ENCODE measurements at places on chromosomes 11 and 22. TPM values are rescaled to one million over a fixed set of nuclear protein-coding genes. Genes with fewer than 3 reads are reported as not detected.

Gene RFPL3
- not detected for total RNA-seq

Gene PARVB
- 19.2 TPM for total RNA-seq

Gene JOSD1
- total RNA-seq = 61.8 TPM

Gene GPHA2
- total RNA-seq = not detected

DNA sequence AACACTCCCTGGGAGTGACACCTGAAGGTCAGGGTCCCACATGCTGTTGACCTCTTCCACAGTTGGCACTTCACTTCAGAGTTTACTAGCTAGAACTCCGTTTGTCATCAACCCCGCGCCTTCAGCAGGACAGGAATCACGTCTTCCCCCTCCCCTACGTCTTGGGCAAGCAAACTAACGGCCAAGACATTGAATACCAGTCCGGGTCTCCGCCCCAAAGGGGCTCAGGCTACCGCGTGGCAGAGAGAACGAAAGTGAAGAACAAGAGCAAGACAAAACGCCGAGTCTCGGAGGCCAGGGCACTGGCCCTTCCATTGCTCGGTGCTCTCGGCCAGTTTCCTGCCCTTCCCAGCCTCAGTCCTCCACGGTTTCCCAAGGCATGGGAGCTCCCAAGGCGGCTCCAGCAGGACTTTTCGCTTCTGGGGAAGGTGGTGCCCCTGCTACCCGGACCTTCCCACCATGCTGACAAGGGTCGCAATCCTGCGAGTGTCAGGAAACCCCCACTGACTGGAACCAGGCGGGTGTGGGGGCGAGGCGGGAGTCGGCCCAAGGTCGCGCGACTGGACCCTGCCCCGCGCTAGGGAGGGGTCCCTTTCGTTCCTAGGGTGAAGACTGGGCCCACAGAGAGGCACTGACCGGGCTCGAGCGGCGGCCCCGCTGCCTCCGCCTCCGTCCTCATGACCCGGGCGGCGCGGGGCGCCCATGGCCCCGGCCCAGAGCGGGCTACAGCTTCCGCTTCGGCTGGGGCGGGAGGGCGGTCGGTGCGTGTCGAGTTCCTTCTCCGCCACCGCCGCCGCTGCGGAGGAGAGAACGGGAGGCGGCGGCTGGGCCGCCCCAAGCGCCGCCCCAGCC lies at the start of gene GUCD1:
TSS of gene GUCD1 (minus strand) at position 826 of the 852 bp plus-strand sequence. CDS start at position 679, 147 bp downstream.
- peaks cover 27% of the 10 kb centered on the region for H3K36me3 ChIP-seq
- H3K27ac ChIP-seq = peak within 1 kb of the TSS; percentile 96
- peak; percentile 39 for DNase-seq
- H3K27me3 ChIP-seq = no peaks in the 10 kb centered on the region
- peaks cover 66% of the 10 kb centered on the region for H3K4me1 ChIP-seq

GRCh38 chr11:86192519-86193257 lies 51.9 kb upstream of the EED start:
- peaks cover 18% of the 10 kb centered on the region for H3K4me1 ChIP-seq
- peak overlapping the region; percentile 63 for H3K27ac ChIP-seq
- H3K4me3 ChIP-seq = peak overlapping the region; percentile 70

- peaks cover 5% of the 10 kb centered on the region for H3K27me3 ChIP-seq
- H3K27ac ChIP-seq = no peak overlapping the region
- DNase-seq = no peak
- H3K4me3 ChIP-seq = no peak overlapping the region
- no peaks in the 10 kb centered on the region for H3K4me1 ChIP-seq
These were observed 203.9 kb downstream of the RAB38 start for GRCh38 chr11:87971354-87971753.

DNA sequence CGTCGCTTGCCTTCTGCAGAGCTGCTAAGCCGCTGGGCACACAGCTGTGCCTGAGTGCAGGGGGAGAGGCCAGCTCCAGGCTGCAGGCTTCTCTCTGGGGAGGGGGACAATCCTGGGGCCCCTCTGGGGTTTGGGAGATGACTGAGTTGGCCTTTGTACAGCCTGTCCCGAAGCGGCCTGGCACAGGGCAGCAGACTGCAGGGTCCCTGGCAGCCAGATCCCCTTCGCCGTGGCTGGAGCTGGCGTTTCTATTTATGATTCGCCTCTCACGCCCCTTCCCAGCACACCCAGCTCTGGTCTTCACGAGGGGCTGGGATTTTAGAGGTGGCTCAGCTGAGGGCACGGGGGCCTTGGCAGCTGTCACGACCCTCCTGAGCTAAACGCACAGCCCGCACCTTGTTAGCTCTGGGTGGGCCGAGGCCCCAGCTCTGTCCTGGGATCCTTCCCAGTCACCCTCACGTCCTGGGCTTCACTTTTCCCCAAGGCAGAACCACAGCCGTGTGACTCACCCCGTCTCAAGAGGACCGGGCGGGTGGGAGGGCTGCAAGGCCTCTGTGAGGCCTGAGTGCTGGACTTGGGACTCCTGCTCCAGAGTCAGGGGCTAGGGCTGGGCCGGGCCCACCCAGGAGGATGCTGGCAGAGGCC lies 18.4 kb downstream of the OSBPL5 start:
- no peak overlapping the region for H3K4me3 ChIP-seq
- no peaks in the 10 kb centered on the region for H3K4me1 ChIP-seq

DNA sequence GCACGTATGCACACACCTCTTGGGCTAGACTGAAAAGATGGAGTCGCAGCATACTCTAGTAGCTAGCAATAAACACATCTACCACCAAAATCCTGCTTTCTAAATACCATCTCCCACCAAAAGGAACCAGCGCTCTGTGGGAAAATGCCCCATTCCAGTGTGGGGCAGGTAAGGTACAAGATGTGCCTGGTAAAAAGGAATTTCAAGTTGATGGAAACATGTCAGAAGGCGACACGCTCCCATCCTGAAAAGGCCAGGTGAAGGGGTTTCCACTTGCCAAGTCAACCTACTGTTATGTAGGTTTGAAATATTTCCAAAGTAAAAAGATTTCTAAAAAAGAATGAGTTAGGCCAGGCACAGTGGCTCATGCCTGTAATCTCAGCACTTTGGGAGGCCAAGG lies 8.8 kb downstream of the DGCR2 start:
- H3K4me3 ChIP-seq = no peak overlapping the region
- DNase-seq = no peak
- H3K36me3 ChIP-seq = peaks cover 12% of the 10 kb centered on the region
- no peaks in the 10 kb centered on the region for H3K27me3 ChIP-seq

DNA sequence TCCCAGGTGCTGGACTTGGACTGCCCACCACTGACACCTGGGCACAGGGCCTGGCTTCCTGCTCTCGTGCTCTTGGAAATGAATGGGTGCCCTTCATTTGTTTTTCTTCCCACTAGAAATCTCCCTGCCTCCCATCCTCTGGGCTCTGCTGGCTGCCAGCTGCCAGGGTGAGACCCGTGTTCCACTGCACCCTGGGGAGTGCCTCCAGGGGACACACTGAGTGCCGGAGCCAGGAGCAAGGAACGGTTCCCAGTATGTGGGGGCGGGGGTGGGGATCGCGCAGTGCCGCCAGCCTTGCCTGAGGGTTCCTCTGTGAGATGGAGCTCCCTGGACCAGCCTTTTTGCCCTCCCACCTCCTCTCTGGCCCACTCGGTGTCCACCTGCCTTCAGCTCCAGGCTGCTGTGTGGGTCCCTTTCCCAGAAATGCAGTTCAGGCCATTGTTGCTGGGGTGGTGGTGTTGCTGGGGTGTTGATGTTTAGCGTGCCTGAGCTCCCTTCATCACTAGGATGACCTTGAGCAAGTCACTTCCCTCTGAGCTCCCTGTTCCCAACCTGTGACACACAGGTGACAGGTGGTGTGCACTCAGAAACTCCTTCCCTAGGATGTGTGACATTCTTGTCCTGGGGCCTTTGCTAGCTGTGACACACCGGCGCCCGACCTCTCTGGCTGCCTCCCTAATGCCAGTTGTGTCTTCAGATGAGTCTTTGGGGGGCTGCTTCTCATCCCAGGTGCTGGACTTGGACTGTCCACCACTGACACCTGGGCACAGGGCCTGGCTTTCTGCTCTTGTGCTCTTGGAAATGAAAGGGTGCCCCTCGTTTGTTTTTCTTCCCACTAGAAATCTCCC lies 72.1 kb downstream of the MED15 start:
- H3K4me1 ChIP-seq = peaks cover 30% of the 10 kb centered on the region
- H3K27me3 ChIP-seq = no peaks in the 10 kb centered on the region
- peak overlapping the region; percentile 78 for H3K27ac ChIP-seq
- H3K36me3 ChIP-seq = peaks cover 40% of the 10 kb centered on the region

DNA sequence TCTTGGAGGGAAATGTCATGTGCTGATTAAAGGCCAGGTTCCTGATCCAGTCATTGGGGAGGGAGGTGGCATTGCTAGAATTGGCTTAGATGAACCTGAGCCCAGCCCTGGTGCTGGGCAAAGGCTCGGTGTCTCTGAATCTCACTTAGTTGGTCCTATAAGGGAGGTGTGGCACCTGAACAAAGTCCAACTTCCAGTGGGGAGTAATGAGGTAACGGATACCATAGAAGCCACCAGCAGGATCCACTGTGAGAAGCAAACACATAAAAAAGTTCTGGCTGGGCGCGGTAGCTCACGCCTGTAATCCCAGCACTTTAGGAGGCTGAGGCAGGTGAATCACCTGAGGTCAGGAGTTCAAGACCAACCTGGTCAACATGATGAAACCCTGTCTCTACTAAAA lies 26.6 kb downstream of the PRDM11 start:
- no peak overlapping the region for H3K27ac ChIP-seq
- H3K4me3 ChIP-seq = no peak overlapping the region
- DNase-seq = no peak
- no peaks in the 10 kb centered on the region for H3K36me3 ChIP-seq
- H3K4me1 ChIP-seq = peaks cover 3% of the 10 kb centered on the region

- H3K27me3 ChIP-seq = no peaks in the 10 kb centered on the region
- H3K4me1 ChIP-seq = peaks cover 24% of the 10 kb centered on the region
- H3K4me3 ChIP-seq = no peak overlapping the region
- no peak for DNase-seq
- H3K27ac ChIP-seq = peak overlapping the region; percentile 76
These were observed 29.8 kb downstream of the TPCN2 start for GRCh38 chr11:69078508-69078907.

- no peaks in the 10 kb centered on the region for H3K36me3 ChIP-seq
- H3K27me3 ChIP-seq = no peaks in the 10 kb centered on the region
- no peak for DNase-seq
- H3K4me1 ChIP-seq = no peaks in the 10 kb centered on the region
- H3K4me3 ChIP-seq = no peak overlapping the region
- H3K27ac ChIP-seq = no peak overlapping the region
These were observed 170.0 kb upstream of the PDGFD start for GRCh38 chr11:104333977-104334376.

DNA sequence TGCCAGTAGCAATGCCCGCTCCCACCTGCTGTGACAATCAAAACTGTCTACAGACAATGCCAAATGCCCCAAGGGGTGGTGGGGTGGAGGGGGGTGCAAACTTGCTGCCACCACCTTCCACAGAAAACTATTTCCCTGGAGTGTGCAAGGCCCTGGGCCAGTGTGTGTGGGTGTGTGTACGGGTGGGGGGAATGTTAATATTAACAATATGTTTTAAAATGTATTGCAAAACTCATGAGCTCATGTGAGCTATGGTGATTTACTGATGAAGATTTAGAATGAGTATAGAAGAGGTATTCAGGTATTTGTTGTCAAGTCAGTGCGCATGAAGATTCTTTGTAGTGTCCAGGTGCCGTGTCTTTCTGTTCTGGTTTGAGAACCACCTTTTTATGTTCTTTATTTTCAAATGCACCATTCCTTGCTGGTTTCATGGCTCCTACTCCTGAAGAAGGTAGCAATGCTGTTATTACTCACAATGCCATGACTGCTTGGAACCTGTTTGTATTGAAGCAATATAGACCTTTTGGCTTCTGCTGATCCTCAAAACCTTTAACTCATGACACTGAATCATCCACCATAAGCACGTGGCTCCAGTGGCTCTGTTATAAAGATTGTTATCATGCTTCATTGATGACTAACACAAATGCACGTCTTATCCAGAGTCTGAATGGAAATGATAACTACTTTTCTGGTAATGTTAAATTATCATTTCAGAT lies 29.9 kb upstream of the AQP11 start:
- peaks cover 4% of the 10 kb centered on the region for H3K27me3 ChIP-seq
- no peaks in the 10 kb centered on the region for H3K36me3 ChIP-seq
- H3K4me3 ChIP-seq = no peak overlapping the region
- no peak overlapping the region for H3K27ac ChIP-seq
- no peak for DNase-seq
- H3K4me1 ChIP-seq = no peaks in the 10 kb centered on the region

GRCh38 chr11:109527496-109527895 lies 105.5 kb downstream of the C11orf87 start:
- no peak overlapping the region for H3K4me3 ChIP-seq
- DNase-seq = no peak
- no peaks in the 10 kb centered on the region for H3K36me3 ChIP-seq
- no peaks in the 10 kb centered on the region for H3K27me3 ChIP-seq
- no peak overlapping the region for H3K27ac ChIP-seq
- no peaks in the 10 kb centered on the region for H3K4me1 ChIP-seq

DNA sequence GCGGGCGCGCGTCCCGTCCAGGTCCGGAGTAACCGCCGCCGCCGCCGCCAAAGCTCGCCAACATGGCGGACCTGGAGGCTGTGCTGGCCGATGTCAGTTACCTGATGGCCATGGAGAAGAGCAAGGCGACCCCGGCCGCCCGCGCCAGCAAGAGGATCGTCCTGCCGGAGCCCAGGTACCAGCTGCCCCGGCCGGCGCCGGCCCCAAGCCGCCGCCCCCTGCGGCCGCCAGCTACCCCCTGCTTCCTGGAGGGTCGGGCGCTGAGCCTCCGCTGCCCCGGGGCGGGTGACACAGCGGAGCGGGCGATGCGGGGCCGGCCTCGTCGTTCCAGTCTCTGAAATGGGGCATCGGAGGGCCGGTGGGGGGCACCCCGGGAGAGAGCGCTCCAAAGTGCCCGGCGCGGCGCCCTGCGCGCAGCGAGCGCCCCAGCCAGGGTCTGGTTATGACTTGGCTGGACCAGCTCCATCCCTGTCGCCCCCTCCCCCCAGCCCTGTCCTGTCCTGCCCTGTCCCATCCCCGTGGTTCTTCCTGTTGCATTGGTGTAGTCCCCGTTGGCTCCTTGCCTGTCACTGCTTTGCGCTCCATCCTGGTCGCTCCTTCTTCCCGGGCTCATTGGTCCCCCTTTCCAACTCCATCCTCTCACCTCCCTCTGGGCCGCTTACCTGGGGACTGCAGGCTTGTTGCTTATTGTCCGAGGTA lies 653 bp downstream of the GRK3 start:
- H3K36me3 ChIP-seq = peaks cover 16% of the 10 kb centered on the region
- peaks cover 62% of the 10 kb centered on the region for H3K4me1 ChIP-seq
- peaks cover 4% of the 10 kb centered on the region for H3K27me3 ChIP-seq
- H3K27ac ChIP-seq = peak overlapping the region; percentile 91
- peak overlapping the region; percentile 96 for H3K4me3 ChIP-seq

GRCh38 chr11:131300439-131300717 lies 70.0 kb upstream of the NTM start:
- no peak for DNase-seq
- no peak overlapping the region for H3K4me3 ChIP-seq
- H3K4me1 ChIP-seq = no peaks in the 10 kb centered on the region
- H3K27ac ChIP-seq = no peak overlapping the region
- H3K27me3 ChIP-seq = peaks cover 3% of the 10 kb centered on the region

- no peak for DNase-seq
- H3K4me1 ChIP-seq = peaks cover 58% of the 10 kb centered on the region
- H3K27me3 ChIP-seq = no peaks in the 10 kb centered on the region
- H3K36me3 ChIP-seq = peaks cover 19% of the 10 kb centered on the region
These were observed 6.8 kb downstream of the TBC1D22A start for GRCh38 chr22:46769191-46769675.

Measured in activated CD4-positive, alpha-beta T cell treated with anti-CD3 and anti-CD28 coated beads, Interleukin-2, amount 10 ng/mL, durations not matched to agents 7 days and 5 days (primary cell).